Trophoblast cell (in vitro differentiated cells and primary cell): ENCODE measurements at places on chromosomes 6 and 20.

- no peak overlapping the region for H3K4me3 ChIP-seq
- H3K27ac ChIP-seq, result no peak overlapping the region
- peaks cover 3% of the 10 kb centered on the region for H3K4me1 ChIP-seq
- no peak for DNase-seq
Measured at GRCh38 chr6:36977470-36977941, 8.5 kb downstream of the MTCH1 start.

DNA sequence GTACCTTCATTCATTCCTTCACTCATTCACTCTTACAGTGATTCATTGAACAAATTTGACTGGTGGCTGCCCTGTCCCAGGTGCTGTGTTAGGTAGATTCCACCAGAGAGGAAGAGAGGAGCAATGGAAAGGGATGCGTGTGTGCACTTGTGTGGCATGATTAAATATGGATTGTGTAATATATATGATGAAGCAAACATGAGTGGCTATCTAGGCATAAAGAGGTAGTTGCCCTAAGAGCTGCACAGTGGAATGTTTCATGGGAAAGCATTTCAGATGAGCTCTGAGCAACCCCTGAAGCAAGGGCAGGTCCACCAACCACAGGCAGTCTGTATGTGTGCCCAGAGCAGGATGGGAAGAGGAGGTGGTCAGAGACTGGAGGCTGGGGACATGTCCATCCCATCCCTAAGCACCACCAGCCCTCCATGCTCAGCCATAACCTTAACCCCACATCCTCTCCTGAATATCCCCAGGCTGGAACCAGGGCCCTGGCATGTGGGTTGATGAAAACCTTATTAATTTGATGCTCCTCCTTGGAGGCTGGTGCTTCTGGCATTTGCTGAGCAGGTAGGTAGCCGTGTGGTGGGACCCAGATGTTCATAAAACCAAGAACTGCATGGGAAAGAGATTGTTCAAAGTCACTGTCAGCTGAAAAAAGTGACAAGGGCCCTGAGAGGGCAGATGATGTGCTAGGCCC, 226.2 kb downstream of the SYNDIG1 start:
- no peak overlapping the region for H3K4me3 ChIP-seq
- no peak for DNase-seq
- H3K36me3 ChIP-seq, result no peaks in the 10 kb centered on the region
- no peaks in the 10 kb centered on the region for H3K27me3 ChIP-seq
- no peak overlapping the region for H3K27ac ChIP-seq
- no peaks in the 10 kb centered on the region for H3K4me1 ChIP-seq

- H3K4me3 ChIP-seq, result no peak overlapping the region
- H3K27ac ChIP-seq, result no peak overlapping the region
- H3K27me3 ChIP-seq, result no peaks in the 10 kb centered on the region
Measured at GRCh38 chr20:50311308-50312001, 120.8 kb downstream of the CEBPB start.

DNA sequence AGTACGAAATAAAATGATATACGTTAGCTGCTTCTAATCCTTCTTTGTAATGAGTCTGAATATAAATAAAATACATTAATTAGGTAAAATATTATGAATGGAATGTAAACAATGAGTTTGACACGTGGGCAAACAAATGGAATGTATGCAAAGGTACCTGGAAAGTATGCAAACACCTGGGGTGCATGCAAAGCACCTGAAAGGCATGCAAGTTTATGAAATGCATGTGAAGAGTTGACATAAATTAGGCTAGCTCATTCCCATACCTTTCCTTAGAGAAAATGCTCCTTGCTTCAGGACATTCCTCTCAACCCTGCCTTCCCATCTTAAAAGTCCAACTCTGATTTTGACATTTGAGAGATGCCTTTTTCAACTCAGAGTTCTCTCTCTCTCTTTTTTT, 140.9 kb downstream of the EDN1 start:
- no peak overlapping the region for H3K27ac ChIP-seq
- no peak overlapping the region for H3K4me3 ChIP-seq
- H3K36me3 ChIP-seq, result no peaks in the 10 kb centered on the region
- no peaks in the 10 kb centered on the region for H3K4me1 ChIP-seq
- DNase-seq, result no peak

GRCh38 chr6:97876711-97877110, 593.7 kb upstream of the MMS22L start:
- no peak for DNase-seq
- no peaks in the 10 kb centered on the region for H3K36me3 ChIP-seq
- H3K27ac ChIP-seq, result no peak overlapping the region
- H3K27me3 ChIP-seq, result no peaks in the 10 kb centered on the region
- no peak overlapping the region for H3K4me3 ChIP-seq

DNA sequence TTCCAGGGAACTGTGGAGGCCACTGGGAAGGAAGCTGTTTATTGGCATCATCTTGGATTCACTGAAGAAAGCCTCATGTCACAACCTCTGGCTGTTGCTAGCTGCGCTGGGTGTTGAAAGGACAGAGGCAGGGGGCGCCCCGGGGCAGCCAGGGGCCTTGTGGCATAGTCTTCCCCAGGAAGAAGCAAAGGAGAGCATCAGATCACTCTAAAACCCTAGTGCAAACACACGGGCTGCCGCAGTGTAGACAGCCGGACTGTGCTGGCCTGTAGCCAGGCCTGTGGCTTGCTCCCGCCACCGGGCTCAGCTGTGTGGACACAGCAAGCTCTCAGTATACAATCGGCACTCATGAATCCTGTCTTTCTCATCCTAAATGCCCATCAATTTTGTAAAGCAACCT, 23.8 kb upstream of the SMOC2 start:
- no peak overlapping the region for H3K27ac ChIP-seq
- DNase-seq, result no peak
- no peaks in the 10 kb centered on the region for H3K27me3 ChIP-seq
- no peaks in the 10 kb centered on the region for H3K36me3 ChIP-seq
- no peaks in the 10 kb centered on the region for H3K4me1 ChIP-seq

GRCh38 chr6:138785980-138786379, 9.9 kb upstream of the ECT2L start:
- DNase-seq, result no peak
- H3K27me3 ChIP-seq, result no peaks in the 10 kb centered on the region
- no peaks in the 10 kb centered on the region for H3K4me1 ChIP-seq
- H3K27ac ChIP-seq, result no peak overlapping the region

DNA sequence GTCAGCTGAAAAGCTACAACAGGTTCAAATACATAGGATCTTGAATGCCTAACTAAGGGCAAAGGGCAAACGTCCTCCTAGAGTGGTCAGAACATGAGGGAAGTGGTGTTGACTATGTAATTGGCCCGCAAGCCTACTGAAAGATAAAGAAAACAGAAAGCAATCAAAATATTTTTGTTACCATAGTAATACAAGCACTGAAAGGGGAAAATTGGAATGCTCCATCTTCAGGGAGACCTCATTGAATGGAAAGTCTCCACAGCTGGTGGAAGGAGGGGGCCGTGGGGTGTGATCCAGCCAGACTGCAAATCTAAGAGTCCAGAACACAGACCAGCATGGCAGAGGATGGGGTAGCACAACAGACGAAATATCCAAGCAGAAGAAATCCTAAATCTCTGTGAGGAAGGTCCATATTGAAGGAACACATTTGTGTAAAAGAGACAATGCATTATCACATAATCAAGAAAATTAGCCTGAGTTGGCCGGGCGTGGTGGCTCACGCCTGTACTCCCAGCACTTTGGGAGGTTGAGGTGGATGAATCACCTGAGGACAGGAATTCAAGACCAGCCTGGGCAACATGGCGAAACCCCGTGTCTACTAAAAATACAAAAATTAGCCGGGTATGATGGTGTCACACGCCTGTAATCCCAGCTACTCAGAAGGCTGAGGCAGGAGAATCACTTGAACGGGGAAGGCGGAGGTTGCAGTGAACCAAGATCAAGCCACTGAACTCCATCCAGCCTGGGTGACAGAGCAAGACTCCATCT, 39.5 kb downstream of the MTFR2 start:
- peak; percentile 59 for DNase-seq
- H3K27ac ChIP-seq, result no peak overlapping the region
- no peaks in the 10 kb centered on the region for H3K4me1 ChIP-seq
- H3K4me3 ChIP-seq, result no peak overlapping the region
- H3K36me3 ChIP-seq, result no peaks in the 10 kb centered on the region
- no peaks in the 10 kb centered on the region for H3K27me3 ChIP-seq

DNA sequence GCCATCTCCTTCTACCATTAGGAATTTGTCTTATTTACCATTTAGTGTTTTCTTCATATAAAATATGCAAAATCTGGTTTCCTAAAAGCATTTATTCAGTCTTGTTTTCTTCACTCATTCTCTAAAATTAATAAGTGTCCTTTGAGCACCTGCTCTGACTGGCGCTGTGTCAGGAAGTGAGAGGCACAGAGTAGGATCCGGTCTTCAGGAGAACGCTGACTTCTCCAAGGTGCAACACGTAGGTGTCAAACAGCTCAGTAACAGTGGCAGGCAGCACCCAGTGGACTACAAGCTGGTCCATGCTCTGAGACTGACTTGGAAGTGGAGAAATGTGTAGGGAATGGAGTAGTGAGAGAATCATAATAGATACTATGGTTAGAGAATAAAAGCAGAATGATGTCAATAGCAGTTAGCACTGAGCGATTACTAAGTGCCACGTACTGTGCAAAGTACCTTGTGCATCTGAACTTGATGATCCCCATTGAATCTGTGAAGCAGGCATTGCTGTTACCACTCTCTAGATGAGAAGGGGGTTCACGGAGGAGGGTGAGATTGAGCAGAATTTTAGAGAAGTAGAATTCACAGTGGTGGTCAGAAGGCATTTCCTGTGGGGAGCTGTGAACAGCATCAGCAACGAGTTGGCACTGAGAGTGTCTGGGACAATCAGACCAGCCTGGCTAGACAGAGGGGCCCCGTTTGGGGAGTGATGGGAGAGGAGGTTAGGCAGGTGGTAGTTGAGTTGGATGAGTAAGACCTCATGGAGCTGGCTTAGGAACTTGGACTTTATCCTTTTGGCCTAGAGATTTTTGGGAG, 569.8 kb downstream of the QKI start:
- H3K27ac ChIP-seq, result no peak overlapping the region
- no peaks in the 10 kb centered on the region for H3K27me3 ChIP-seq
- no peak overlapping the region for H3K4me3 ChIP-seq

- H3K27me3 ChIP-seq, result no peaks in the 10 kb centered on the region
- no peak overlapping the region for H3K4me3 ChIP-seq
- no peaks in the 10 kb centered on the region for H3K4me1 ChIP-seq
- no peak overlapping the region for H3K27ac ChIP-seq
- no peaks in the 10 kb centered on the region for H3K36me3 ChIP-seq
Measured at GRCh38 chr20:50348096-50348495, 157.5 kb downstream of the CEBPB start.

GRCh38 chr6:44084231-44085014, 42.8 kb downstream of the MRPL14 start:
- peaks cover 1% of the 10 kb centered on the region for H3K36me3 ChIP-seq
- no peak overlapping the region for H3K27ac ChIP-seq
- peaks cover 4% of the 10 kb centered on the region for H3K4me1 ChIP-seq
- DNase-seq, result no peak
- H3K4me3 ChIP-seq, result no peak overlapping the region
- no peaks in the 10 kb centered on the region for H3K27me3 ChIP-seq

DNA sequence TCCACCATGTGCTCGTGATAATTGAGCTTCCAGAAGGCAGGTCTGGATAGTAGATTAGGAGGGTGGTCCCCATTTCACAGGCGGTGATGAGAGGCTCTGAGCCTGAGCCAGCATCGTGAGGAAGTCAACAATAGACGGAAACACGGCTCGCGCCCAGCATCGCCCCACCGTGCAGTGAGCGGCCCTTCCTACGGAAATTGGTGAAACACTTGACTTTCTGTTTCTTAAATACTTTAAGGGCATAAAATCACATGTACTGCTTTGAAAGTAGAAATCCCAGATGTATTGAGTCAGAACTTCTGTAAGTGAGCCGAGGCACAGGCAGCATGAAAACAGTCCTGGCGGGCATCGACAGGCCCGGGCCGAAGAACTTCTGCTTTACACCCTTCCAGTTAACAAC, 4.3 kb upstream of the KIF25 start:
- no peak overlapping the region for H3K4me3 ChIP-seq
- no peak overlapping the region for H3K27ac ChIP-seq
- H3K4me1 ChIP-seq, result no peaks in the 10 kb centered on the region

DNA sequence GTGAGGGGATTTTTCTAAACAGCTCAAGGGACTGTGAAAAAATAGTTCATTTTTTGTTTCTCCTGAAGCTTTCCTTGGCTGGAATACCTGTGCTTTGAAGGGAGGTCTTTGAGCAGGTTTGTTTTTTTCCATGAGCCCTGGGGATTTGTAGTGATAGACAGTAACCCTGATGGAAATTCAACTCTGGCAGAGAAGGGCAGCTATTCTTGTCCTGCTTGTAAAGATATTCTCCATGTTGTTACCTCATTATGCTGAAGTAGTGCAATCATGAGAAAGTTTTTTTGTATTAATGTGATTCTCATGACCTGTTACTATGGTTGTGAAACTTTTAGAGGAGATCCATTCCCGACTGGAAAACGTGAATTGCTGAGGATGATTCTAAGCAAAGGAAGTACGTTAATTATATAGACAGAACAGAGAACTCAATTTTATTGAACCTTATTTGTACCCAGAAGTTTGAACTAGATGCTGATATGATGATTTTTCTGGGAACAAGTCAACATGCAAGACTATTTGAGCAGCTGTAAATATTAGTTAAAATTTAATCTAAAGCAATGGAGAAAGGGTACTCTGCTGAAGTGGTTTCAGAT, 12.5 kb downstream of the UTRN start:
- no peak for DNase-seq
- H3K4me1 ChIP-seq, result no peaks in the 10 kb centered on the region
- H3K27me3 ChIP-seq, result no peaks in the 10 kb centered on the region
- peaks cover 10% of the 10 kb centered on the region for H3K36me3 ChIP-seq

GRCh38 chr6:1503811-1504210, 105.9 kb upstream of the FOXC1 start:
- H3K36me3 ChIP-seq, result no peaks in the 10 kb centered on the region
- no peak overlapping the region for H3K27ac ChIP-seq
- DNase-seq, result no peak
- H3K4me1 ChIP-seq, result no peaks in the 10 kb centered on the region
- no peaks in the 10 kb centered on the region for H3K27me3 ChIP-seq

- peak; percentile 87 for DNase-seq
- H3K27ac ChIP-seq, result no peak overlapping the region
- H3K4me1 ChIP-seq, result peaks cover 7% of the 10 kb centered on the region
- H3K36me3 ChIP-seq, result no peaks in the 10 kb centered on the region
- no peak overlapping the region for H3K4me3 ChIP-seq
Measured at GRCh38 chr6:10369896-10370295, 45.0 kb downstream of the TFAP2A start.

GRCh38 chr6:138601128-138601527, 101.8 kb upstream of the NHSL1 start:
- H3K4me3 ChIP-seq, result no peak overlapping the region
- H3K36me3 ChIP-seq, result peaks cover 3% of the 10 kb centered on the region
- no peaks in the 10 kb centered on the region for H3K27me3 ChIP-seq
- H3K27ac ChIP-seq, result no peak overlapping the region

GRCh38 chr6:22147921-22148776, 148.7 kb downstream of the PRL start:
- peak; percentile 6 for DNase-seq
- H3K27me3 ChIP-seq, result no peaks in the 10 kb centered on the region
- H3K27ac ChIP-seq, result peak overlapping the region; percentile 68
- H3K36me3 ChIP-seq, result no peaks in the 10 kb centered on the region

DNA sequence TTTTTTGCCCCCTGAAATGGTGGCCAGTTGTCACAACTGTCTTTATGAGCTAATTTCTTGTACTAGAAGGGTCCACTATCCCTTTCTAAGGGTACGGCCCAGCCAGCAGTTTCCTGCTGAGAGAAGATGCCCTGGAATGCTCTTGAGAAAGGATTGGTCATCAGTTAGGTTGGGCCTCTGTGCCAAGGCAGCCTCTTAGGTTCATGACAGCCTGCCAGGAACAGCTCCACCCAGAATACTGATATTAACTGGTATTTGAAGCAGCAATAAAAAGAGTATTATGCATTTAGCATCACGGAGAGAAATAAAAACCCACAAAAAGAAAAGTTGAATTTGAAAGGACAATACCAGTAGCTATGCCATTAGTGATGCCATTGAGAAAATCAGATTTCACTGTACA, 9.0 kb upstream of the HINT3 start:
- H3K4me3 ChIP-seq, result no peak overlapping the region
- no peaks in the 10 kb centered on the region for H3K36me3 ChIP-seq
- DNase-seq, result no peak
- H3K27ac ChIP-seq, result no peak overlapping the region
